Activated gamma-delta T cell treated with Interleukin-2 at 50 U/mL for 16 hours (primary cell): ENCODE measurements at places on chromosomes 12 and 14.
A peak's percentile ranks its signal among the peaks of the same experiment; 100 is the strongest.

DNA sequence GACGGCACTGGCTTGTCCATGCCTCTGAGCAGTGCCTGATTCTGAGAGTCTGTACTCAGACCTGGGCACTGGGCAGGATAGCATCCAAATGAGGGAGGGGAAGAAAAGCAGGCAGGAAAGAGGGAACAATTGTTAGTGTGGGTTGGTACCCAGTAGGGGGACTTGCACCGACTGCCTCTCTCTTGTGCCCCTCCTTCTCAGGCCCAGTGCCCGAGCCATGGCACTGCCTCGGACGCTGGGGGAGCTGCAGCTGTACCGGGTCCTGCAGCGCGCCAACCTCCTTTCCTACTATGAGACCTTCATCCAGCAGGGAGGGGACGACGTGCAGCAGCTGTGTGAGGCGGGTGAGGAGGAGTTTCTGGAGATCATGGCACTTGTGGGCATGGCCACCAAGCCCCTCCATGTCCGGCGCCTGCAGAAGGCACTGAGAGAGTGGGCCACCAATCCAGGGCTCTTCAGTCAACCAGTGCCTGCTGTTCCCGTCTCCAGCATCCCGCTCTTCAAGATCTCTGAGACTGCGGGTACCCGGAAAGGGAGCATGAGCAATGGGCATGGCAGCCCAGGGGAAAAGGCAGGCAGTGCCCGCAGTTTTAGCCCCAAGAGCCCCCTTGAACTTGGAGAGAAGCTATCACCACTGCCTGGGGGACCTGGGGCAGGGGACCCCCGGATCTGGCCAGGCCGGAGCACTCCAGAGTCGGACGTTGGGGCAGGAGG, 2.2 kb downstream of the NAB2 start:
- no peak for DNase-seq

GRCh38 chr14:63840981-63841380, 11.8 kb upstream of the SYNE2 start:
- DNase-seq, result peak; percentile 73

DNA sequence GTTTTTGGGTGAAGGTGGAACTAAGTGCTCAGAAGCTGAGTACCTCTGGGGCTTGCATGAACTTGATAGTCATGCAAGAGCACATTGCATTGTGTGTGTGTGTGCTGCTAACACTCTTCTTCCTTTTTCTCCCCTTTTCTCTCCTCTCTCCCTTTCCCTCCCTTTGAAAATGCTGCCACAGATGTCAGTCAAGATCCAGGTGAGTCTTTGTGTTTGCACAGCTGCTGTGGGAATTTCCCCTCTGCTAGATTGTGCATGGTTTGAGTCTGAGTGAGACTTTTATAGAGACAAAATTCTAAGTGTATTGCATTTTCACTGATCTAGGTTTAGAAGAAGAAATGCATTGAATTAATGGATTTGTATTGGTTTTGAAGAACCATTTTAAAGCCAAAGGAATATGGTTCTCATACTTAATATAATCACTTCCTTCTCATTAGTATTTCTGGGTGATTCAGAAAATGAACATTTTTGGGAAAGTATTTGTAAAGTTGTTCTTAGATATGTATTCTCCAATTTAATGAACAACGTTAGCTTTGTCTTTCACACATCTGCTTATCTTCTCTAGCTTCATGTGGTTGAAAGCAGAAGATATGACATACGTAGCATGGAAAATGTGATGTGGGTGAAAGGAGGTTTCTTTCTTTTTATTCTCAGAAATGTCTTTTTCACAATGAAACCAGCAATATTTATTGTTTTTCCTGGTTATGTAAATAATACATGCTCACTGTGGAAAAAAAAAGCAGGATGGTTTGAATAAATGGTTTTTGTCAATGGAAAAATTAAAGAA, 108.5 kb downstream of the NRXN3 start:
- DNase-seq, result no peak

DNA sequence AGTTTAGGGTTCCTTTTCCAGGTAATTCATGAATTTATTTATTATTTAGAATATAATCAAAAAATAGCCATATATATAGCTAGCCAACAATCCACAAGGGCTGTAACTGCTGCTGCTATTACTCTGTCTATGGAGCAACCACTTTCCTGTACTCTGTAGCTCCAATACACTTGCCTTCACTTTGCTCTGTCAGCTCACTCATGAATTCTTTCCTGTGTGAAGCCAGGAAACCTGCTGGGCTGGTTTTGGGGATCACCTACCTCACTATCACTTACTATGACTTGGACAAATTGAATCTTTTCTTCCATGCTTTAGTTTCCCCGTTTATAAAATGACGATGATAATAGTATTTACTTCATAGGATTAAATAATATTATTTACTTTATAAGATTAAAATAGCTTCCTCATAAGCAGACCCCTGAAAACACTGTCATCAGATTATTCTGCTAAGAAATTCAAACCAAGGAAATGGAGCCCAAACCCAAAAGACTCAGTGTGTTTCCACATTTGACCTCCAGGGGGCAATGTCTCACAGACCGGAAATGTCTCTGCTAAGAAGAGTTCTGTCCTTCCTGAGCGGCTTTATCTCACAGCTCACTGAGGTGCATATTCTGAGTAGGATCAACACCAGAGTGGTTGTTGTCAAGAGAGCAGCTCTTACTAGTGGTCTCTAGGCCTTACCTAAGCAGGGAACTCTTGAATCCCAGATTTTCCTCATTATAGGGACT, 457.1 kb downstream of the DAD1 start:
- peak; percentile 11 for DNase-seq

- DNase-seq, result no peak
These were observed 11.1 kb upstream of the CLEC2A start for GRCh38 chr12:9943240-9943639.

DNA sequence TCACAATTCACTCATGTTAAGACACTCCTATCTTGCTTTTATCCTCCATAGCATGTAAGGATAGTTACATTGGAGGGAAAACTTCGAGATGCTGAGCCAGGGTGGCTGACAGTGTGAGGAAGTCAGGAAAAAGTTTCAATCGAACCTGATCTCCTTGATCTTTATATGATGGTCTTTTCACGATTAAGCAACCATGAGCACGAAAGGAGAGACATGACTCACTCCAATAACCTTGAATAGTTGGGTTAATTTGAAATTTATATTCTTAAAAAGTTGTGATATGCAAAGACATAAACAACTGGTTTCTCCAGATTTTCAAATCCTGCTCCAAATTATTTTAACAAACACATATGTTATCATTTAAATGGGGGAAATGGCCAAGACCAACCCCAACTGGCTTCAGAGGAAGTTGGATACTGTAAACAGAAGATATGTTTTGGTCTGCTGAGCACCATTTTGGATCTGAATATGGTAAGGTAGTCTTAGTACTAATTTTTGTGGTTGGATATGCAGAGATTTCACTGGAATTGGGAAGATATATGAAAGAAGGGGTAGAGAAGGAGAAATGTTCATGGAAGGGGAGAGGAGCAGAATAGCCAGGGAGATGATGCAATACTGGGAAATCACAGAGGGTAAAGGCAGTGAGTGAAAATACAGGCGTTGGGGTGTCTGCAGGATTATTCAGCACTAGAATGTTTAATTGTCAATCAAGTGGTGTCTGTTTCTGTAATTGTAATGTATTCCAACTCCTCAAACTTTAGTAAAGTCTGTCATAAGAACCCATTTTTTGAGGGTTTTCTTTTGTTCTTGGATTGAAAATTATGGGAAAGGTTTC, 185.2 kb upstream of the SLC38A2 start:
- no peak for DNase-seq

DNA sequence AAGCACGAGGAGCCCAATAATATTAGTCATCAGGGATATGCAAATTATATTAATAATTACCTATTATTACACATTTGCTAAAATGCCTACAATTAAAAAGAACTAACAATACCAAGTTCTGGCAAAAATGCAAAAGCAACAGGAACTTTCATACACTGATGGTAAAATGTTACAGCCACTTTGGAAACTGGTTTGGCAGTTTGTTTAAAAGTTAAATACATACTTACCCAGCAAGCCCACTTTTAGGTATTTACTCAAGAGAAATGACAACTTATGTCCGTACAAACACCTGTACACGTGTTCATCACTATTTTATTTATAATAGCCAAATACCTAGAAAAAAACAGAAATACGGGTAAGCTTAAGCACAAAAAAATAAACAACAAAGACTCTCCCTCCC, 17.0 kb downstream of the WDR89 start:
- DNase-seq, result no peak
